ENCODE measurements at places on chromosomes 4 and X.

DNA sequence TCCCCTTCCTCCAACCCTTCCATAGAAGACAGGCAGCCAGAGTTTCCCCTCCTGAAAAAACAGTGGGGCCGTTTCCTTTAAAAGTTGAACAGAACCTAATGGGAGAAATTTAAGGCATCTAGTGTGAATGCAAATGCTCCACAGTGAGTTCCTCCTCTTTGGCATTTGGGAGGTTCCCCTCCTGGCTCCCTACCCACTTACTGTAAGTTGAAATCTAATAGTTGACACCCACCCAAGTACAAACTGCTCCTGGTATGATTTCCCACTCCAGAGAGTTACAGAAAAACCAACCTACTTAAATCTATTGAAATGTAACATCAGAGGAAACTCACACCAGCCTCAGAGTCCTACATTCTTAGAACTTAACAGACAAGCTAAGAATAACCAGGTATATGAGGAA lies 17.6 kb downstream of the ENPEP start:
- DNase-seq, result no peak

GRCh38 chr4:10260777-10261176 lies 144.2 kb upstream of the WDR1 start:
- DNase-seq, result no peak

- DNase-seq, result no peak
Observed at GRCh38 chrX:53616946-53617345, 69.6 kb downstream of the HUWE1 start.

DNA sequence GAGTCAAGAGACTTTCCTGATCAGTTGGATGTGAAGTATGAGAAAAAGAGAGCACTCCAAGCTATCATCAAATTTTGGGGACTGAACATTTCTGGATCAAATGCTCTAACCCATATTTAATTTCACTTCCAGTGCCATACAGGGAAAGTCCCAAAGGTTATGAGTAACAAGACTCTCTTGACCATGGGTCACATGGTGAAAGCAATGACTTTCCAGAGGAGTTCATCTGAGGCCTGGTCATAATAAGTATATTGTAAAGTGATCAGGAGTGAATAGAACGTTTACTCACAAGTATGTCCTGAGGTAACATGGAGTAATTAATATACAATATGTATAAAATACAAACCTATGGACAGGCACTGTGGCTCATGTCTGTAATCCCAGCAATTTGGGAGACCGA lies 40.7 kb upstream of the ARMCX5 start:
- DNase-seq, result no peak

DNA sequence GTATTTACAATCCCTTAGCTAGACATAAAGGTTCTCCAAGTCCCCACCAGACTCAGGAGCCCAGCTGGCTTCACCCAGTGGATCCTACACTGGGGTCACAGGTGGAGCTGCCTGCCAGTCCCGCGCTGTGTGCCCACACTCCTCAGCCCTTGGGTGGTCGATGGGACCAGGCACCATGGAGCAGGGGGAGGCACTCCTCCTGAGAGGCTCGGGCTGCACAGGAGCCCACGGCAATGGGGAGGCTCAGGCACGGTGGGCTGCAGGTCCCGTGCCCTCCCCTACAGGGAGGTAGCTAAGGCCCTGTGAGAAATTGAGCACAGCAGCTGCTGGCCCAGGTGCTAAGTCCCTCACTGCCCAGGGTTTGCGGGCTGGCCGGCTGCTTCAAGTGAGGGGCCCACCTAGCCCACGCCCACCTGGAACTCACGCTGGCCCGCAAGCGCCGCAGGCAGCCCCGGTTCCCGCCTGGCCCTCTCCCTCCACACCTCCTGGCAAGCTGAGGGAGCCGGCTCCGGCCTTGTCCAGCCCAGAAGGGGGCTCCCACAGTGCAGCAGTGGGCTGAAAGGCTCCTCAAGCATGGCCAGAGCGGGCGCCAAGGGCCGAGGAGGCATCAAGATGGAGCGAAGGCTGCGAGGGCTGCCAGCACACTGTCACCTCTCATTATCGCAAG lies 113.9 kb downstream of the PRDM5 start:
- no peak for DNase-seq

DNA sequence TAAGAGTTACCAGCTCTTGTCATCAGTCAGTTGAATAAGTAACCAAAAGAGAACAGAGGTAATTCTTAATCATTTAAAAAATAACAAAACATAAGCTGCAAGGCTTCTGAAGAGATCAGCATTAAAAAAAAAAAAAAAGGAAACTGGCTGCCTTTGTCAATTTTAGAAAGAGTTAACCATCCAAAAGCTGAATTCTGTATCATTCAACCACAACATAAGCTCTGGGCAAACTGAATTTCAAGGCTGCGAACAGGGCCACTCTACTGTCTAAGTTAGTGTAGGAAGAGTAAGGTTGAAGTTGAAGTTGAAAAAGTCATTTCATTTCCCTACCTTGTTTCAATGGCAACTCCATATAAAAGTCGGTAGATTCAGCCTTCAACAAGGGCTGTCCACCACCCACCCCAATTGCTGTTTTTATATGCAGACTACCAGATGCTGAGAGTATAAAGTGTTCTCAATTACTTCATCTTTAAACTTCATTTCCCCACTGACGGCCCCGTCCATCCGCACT lies 1.1 kb upstream of the LIN54 start:
- no peak for DNase-seq

- no peak for DNase-seq
Observed at GRCh38 chrX:153981771-153982533, 9.4 kb downstream of the TMEM187 start.

Data from hypothalamus (tissue), 51 donors.